ENCODE measurements at places on chromosomes 2 and 18. TPM values are rescaled to one million over a fixed set of nuclear protein-coding genes. Genes with fewer than 3 reads are reported as not detected.

DNA sequence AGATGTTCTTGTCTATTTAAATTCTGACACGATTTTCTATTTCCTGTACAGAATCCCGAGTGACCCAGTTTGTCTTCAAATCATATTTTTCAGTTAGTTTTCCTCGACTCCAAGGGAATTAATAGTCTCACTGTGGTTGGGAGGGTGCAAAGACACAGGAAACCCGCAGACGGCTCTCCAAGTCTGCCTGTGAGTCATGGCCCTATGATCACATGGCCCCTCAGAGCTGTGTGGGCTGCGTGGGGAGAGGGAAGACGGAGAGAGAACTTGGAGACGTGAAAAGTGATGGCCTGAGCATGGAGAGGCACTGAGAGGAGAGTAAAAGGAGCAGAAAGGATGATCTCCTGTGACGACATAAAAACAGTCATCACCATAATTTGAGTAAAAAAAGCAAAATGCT lies 989.9 kb downstream of the DCDC2C start:
- DNase-seq = peak; percentile 48

GRCh38 chr18:39685303-39685902 lies 2119.8 kb upstream of the CELF4 start:
- DNase-seq = no peak

GRCh38 chr2:45403036-45403435 lies 208.0 kb downstream of the SRBD1 start:
- DNase-seq = no peak

DNA sequence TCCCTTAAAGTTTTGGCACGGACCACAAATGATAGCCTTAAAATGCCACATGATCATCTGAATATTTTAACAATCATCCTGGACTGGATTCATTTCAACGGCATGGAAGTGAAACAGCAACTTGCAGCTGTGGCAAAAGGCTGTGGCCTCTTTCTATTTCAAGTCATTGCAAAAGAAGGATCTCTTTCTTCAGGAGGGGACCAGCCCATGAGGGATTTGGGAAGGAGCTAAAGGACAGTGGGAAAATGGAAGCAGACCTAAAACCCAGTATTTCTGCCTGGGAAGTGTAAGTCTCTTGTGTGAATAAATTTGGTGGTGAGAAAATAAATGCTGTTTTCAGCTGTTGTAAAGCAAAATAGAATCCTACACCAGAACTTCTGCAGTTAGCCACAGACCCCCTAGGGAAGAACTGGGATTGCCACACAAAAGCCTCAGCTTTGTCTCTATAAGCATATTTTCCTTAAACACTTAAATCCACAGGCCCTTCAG lies 107.3 kb upstream of the ZFP36L2 start:
- no peak for DNase-seq

GRCh38 chr2:241617431-241618154 lies 19.4 kb downstream of the THAP4 start:
- no peak for DNase-seq

The NRBP1 gene
- 94.5 TPM for total RNA-seq

The TPO gene
- total RNA-seq = 11.1 TPM

The CTNNA2 gene
- not detected for total RNA-seq

All from aorta (tissue), 5 donors.